ENCODE measurements at places on chromosomes 2 and 18. TPM values are rescaled to one million over a fixed set of nuclear protein-coding genes. Genes with fewer than 3 reads are reported as not detected.

The LRP1B gene
- total RNA-seq: 16.0 TPM

The TPO gene
- total RNA-seq: 0.31 TPM

The SMC6 gene
- 30.5 TPM for total RNA-seq

The EFEMP1 gene
- 92.5 TPM for total RNA-seq

The MROH2A gene
- not detected for total RNA-seq

The C1QL2 gene
- total RNA-seq: 1.8 TPM

The MYL1 gene
- not detected for total RNA-seq

GRCh38 chr18:47677952-47678351, 252.5 kb downstream of the SMAD2 start:
- DNase-seq: no peak

GRCh38 chr2:53021828-53022227, 745.8 kb upstream of the CHAC2 start:
- no peak for DNase-seq

- no peak for DNase-seq
Measured at GRCh38 chr2:61045999-61046398, 19.7 kb upstream of the SANBR start.

GRCh38 chr2:151657667-151658076, 76.6 kb downstream of the NEB start:
- DNase-seq: no peak

DNA sequence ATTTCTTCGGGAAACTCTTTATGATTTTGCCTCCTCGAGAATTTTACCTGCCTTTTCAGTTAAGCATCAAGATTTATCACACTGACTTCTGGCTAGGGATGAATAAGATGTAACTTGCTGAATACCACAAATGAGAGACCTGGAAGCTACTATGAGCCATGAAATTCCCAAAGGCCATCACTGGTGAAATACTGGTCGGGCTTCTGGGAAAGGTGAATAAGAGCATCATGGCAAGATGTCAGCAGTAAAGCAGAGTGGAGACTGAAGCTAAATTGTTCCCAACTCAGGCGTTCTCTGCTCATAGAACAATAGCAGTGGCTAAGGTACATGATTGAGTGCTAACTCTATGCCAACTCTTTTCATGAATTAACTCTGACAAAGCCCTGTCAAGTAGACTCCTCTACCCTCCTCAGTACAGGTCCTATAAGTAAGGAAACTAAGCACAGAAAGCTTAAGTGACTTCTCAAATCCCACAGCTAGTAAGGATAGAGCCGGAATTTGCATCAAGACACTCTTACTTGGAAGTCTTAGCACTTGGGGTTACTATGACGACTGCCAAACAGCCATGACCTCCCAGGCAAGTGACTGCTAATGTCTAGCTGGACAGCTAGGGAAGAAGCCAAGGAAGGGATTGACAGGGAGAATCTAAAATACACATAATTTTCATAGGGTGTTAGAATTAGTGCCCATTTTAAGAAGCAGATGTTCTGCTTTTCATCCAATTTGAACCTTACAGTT, 22.7 kb upstream of the DSC3 start:
- DNase-seq: no peak

- no peak for DNase-seq
Measured at GRCh38 chr2:29782549-29783458, 138.6 kb downstream of the ALK start.

- DNase-seq: no peak
Measured at GRCh38 chr2:137771064-137771463, 193.2 kb upstream of the HNMT start.

DNA sequence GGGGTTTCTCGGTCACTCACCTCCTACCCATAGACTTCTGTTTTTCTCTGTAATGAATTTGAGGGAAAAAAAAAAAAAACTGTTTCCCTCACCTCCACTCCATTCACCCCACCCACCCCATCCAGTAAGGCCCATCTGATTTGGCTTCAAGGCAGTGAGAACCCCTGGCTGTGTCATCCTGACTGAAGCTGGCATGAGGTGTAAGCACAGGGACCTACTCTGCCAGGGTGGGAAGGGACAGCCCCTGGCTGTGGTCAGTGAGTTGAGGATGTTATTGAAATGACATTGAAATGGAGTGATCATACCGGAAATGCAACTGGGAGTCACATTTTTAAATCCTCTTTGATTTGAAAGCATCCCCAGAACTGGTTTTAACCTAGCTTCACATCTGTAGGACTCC, 19.1 kb upstream of the BCL2L11 start:
- no peak for DNase-seq

DNA sequence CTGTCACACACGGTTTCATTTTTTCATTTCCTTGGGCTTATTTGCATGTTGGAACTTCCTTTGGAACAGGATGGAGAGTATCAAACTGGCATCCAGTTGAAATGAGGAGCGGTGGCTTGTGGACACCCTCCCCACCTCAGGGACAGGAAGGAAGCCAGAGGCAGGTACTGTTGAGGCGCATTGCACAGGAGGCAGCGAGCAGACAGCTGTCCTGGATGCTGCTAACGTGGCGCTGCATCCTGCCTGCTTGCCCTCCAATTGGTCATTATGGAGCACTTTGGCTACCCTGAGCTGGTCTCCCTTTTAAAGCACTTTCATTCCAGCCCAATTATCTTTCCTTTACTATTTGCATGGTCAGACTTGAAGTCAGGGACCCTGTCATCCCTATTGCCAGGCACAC, 80.7 kb upstream of the ITGA4 start:
- DNase-seq: no peak

DNA sequence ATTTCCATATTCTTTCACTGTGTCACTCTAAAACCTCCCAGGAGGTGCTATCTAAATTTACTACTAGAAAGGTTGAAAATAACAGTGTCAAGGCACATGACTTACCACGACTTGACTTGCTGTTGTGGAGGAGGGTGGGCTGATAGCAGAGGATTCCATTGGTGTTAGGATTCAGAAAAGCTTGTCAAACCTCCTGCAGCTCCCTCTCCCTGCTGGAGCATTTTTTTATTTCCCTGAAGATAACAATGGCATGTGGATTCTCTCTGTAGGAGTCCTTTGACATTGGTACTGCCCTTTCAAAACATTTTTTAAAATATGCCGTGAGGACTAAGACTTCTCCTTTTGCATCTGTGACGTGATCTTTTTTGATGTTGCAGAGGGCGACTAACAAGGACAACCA, 696.9 kb upstream of the GYPC start:
- no peak for DNase-seq

- no peak for DNase-seq
Measured at GRCh38 chr2:4053769-4054493, 350.6 kb downstream of the DCDC2C start.

GRCh38 chr2:187644981-187645380, 90.7 kb upstream of the TFPI start:
- DNase-seq: no peak
